B cell (primary cell): ENCODE measurements at places on chromosomes 7 and 10.

GRCh38 chr10:77711683-77712049 is 74.1 kb upstream of the KCNMA1 start:
- no peak for DNase-seq

- DNase-seq: peak; percentile 38
Measured at GRCh38 chr10:49761789-49762565, at the start of gene OGDHL. Gene OGDHL, minus strand, starts transcription at chr10:49762323. Its CDS starts 3,731 bp downstream, at chr10:49758592.

GRCh38 chr7:54888067-54888733 is 129.2 kb upstream of the SEC61G start:
- no peak for DNase-seq

DNA sequence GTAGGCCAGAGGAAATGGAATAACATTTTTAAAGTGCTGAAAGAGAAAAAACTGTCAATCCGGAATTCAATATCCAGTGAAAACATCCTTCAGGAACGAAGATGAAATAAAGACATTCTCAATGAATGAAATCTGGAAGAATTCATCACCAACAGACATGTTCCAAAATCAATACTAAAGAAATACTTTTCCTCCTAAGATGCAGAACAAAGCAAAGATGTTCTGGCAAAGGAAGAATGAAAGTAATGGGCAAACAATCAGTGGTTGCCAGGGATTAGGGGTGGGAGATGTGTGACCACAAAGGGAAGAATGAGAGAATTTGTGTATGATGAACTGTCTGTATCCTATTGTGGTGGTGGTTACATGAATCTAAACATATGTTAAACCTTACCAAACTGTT is 52.8 kb upstream of the EEPD1 start:
- DNase-seq: no peak

GRCh38 chr10:71522442-71523144 is 125.9 kb downstream of the CDH23 start:
- DNase-seq: no peak

DNA sequence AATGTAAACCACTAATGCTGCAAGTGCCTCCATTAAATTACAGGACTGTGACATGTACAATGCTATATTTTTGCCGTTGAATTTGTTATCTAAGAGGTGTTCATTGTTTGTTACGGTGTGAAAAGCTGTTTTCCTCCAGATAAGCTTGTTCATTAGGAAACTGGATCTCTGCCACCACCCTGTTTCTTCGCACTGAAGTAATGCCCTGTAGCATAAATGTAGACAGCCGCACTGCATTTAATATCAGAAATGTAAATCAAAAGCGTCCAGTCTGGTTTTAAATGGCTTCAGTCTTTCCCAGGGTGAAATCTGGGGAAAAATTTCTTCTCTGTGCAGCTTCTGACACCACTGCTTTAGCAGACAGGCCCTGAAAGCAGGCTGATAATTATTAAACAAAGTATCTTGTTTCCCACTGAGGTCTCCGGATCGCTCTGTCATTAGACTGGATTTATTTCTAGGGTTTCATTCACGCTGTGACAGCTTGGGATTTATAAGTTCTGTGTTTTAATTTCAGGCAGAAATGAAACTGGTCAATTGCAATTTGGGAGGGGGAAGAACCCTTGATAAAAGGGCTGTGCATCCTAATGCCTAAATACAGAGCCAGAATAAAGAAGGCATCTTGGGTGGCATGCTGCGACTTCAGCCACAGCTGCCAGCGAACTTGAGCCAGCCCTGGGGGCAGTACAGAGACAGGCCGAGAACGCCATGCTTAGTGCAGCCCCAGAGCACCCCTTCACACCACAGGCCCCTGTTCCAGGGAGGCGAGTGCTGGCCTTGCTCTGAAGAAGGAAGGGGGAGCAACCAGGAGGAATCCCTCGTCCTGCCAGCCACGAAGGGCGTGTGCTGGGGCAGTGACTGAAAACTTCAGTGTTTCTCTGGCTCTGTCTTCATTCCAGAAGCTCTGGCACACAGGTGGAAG is 547.7 kb upstream of the GALNT17 start:
- DNase-seq: no peak

DNA sequence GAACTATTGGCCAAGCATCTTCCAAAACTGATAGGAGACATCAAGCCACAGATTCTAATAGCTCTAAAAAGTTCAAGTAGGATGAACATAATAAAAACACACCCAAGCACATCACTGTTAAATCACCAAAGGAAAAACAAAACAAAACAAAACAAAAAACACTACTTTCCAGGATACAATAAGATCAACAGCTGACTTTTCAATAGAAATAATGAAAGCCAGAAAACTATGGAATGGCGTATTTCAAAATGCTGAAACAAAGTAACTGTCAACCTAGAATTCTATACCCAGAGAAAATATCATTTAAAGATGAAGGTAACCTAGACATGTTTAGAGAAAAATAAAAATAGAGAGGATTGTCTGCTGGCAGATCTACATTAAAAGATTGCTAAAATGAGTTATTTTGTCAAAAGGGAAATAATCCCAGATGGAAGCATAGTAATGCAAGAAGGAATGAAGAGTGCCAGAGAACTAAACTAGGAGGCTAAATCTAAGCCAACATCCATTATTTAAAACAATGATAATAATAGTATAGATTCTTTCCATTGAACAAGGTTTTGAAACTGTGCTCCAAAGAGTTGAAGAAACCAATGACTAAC is 13.9 kb downstream of the TUBAL3 start:
- no peak for DNase-seq

DNA sequence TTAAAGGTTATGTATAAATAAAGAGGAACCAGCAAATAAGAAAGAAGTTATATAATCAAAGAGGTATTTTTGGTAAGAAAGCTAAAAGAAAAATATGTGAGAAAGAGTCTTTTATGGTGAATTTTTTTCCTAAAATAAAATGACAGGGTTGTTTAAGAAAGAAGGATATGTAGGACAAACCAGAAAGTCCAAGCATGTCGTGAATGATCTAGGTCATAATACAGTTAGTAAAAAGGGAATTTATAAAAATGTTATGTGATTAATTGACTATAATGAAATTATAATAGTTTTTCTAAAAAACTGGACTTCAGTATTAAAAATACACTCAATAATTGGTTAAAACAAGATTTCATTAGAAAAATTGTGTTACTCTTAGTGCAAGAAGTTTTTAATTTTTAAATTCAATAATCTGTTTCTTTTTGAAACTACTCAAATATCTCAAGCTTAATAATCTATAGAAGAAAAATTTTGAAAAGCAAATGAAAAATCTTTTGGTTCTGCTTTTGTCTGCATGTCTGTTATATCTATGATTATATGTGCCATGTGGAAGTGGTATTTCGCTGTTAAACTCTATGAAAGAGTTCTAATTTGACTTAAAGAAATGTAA is 23.3 kb downstream of the AVL9 start:
- no peak for DNase-seq

GRCh38 chr10:118207470-118208007 is 134.6 kb downstream of the FAM204A start:
- no peak for DNase-seq

DNA sequence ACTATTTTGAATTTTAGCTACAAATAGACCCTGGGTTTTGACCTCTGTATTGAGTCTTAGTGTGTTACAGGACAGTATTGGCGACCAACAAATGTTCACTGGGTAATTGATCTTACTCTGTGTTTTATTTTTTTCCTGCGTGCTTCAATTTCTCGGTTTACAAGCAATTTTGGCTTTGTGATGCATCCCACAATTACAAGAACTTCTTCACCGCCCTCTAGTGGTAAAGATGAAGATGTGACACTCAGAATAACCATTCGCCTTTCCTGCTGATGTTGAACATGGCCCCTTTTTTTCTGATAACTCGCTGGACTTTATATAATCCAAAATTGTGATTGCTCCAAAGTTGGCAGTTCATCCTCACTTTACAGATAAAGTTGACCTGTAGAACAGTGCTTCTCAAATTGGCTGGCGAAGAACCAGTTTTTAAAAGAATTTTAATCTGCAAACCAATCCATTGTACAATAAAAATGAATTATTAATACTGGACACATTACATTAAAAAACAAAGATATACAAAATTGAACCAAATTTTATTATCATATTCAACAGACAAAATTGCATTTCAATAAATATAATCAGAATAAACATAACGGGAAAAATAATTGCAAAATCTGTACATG is 20.2 kb upstream of the SMC3 start:
- peak; percentile 76 for DNase-seq

GRCh38 chr10:77380191-77380590 is 257.4 kb downstream of the KCNMA1 start:
- DNase-seq: no peak

- no peak for DNase-seq
Measured at GRCh38 chr7:136166521-136166920, 189.4 kb upstream of the MTPN start.

- no peak for DNase-seq
Measured at GRCh38 chr7:133642907-133643306, 390.0 kb downstream of the EXOC4 start.

DNA sequence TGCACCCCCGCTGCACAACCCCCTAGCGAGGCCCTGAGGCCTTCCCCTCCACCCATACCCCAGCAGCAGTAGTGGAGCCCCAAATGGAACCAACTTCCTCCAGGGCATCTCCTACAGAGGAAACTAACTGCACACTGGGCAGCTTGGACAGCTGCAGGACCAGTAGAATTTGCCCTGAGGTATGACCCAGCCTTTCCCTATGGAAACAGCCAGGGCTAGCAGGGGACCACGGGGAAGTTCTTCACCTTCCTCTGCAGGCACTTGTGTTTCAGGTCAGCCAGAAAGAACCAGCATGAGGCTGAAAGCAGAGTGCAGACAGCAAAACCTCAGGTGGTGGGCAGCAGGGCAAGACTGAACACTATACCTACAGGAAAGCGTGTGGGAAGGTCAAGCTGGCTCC is 5.7 kb upstream of the EEPD1 start:
- DNase-seq: no peak

DNA sequence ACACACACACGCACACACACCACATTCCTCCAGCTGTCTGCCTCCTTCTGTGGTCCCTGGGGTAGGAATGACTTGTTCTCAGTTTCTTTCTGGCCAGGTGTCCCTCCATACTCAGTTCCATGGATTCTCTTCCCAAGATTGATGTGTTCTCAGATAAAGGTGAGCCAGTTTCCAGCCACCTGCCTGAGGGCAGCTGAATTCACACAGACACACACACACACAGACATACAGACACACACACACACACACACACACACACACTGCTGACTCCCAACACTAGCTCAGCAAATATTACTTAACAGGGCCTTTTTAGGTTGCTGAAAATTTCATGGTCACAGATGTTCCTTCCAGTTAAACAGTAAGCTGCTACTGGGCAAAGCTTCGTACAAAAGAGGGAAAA is 45.4 kb upstream of the GDF10 start:
- no peak for DNase-seq

DNA sequence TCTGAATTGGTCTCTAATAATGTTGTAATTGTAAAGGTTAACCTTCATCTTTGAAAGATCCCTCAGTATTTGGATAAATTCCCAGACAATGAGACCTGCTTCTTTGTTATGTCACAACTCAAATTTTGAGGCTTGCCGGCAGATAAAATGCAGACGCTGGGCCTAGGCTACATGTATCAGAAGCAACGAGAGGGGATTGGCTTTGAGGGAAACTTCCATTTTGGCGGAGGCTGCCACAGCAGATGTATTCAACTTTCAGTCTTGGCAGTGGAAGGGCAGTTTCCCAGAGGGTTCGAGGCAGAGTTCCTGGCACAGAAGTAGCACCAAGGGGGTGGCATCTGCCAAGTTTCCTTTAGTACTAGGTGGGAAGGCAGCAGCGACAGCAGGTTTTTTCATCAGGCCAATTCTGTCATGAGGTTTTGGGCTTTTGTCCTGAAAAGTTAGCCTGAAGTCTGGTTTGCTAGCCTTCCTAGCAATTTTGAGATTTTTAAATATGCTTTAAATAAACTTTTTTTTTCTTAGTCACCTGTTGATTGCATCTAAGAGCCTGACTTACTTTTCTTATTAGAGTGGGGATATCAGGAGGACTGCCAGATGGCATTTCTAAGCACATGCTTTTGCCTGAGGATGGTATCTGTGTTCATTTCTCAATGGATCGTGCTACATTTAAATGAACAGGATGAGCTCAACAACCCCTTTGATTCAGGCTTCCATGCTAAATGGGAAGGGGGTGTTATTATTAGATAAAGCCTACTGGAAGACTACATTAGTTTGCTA is 89.5 kb upstream of the FAM3C start:
- DNase-seq: no peak

- DNase-seq: no peak
Measured at GRCh38 chr7:33694006-33694405, 211.3 kb upstream of the BMPER start.

- DNase-seq: no peak
Measured at GRCh38 chr10:97347317-97347716, 12.8 kb upstream of the FRAT2 start.

DNA sequence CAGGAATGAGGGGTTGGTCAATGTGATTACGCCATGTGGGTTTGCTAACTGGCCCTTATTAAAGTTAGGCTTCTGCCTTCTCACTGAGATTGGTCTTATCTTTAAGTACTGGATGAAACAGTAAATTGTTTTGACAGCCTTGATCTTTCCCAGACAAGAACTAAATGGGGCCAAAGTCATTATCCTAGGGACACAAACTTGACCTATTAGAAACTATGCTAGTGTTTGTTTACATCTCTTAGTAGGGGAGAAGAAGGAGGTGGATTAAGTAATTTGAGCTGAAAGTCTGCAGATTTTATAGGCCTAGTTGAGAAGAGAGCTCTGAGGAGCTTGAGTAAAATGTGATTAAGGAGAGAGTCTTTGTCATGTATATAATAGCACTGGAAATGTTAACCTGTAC is 386.9 kb downstream of the HTR7 start:
- no peak for DNase-seq

- DNase-seq: no peak
Measured at GRCh38 chr10:17161775-17162174, 32.2 kb upstream of the CUBN start.

DNA sequence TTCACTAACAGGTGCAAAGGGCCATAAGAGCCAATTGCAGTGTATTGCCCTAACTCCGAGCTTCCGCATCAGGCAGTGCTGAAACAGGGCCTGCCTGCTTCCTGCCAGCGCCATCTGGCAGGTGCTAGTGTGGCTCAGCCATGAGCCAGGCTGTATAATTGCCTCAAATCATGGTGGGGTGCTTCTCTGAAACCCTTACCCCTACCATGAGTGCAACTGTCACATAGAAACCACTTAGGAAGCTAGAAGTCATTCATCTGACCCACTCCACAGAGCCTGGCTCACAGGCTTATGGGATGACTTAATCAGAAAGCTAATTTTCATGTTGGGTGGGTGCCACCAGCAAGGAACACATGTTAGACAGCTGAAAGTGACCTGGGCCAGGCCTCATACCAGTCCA is 133.3 kb upstream of the LAMB4 start:
- no peak for DNase-seq

DNA sequence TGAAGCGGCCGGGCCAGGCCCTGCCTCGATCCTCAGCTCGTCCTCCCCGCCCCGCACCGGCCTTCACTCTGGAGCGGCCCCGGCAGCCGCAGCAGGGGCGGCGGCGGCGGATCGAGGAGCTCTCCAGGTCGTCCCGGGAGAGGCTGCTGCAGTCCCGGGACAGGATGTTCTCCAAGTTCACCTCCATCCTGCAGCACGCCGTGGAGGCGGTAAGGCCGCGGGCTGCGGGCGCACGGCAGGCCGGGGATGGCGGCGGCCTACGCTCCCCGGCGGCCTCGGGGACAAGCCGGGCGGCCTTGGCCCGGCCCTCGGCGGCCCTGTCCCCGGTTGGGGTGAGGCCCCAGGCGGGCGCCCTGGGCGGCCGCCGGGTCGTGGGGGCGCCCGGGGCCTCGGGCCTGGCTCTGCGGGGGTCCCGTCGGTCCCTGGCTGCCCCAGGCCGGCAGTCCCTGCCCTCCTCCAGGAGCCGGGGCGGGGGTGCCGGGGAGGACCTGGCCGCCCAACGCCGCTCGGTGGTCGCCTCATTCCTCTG is 399 bp downstream of the FHIP2A start:
- no peak for DNase-seq

GRCh38 chr10:100182908-100183307 is 2.9 kb downstream of the ERLIN1 start:
- no peak for DNase-seq
